ENCODE measurements at places on chromosomes 12 and 14.

GRCh38 chr14:72186523-72186922 is 254.3 kb downstream of the RGS6 start:
- no peak for DNase-seq

DNA sequence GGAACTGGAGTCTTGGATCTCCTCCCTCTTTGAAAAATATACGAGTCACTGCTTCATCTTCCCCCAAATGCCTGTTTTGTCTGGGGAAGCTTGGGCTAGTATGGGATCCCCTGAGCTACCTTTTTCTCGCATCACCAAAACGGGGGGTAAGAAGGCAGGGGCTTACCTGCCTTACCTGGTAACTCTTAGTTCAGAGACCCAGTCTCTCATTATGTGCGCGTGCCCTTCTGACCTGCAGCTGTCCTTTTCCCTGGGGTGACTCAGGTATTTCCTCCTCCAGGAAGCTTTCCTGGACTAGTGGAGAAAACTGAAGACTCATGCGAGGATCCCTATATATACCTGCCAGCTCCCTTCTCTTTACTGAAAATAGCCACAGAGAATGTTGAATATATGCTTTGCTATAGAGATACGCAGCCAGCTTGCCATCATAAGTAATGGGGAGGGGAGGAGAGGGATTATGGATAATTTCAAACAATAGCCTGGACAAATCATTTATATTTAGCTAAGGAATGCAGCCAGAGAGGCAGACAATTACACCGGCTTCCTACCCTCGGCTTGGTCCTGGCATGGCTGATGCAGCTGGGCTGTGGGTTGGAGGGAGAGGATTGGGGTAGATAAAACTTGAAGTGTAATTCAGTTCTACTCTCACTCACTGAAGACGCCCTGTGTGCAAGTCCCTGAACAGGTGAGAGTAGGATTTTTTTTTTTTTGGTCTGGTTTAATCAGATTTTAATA is 1.1 kb downstream of the TSPAN9 start:
- DNase-seq = no peak

- no peak for DNase-seq
Observed at GRCh38 chr12:96294831-96295230, 100.7 kb downstream of the ELK3 start.

GRCh38 chr12:31880340-31880739 is 78.9 kb upstream of the RESF1 start:
- DNase-seq = no peak

- no peak for DNase-seq
Observed at GRCh38 chr14:100079726-100080005, 14.4 kb downstream of the EVL start.

GRCh38 chr14:87094913-87095312 is 898.1 kb downstream of the GALC start:
- DNase-seq = no peak

DNA sequence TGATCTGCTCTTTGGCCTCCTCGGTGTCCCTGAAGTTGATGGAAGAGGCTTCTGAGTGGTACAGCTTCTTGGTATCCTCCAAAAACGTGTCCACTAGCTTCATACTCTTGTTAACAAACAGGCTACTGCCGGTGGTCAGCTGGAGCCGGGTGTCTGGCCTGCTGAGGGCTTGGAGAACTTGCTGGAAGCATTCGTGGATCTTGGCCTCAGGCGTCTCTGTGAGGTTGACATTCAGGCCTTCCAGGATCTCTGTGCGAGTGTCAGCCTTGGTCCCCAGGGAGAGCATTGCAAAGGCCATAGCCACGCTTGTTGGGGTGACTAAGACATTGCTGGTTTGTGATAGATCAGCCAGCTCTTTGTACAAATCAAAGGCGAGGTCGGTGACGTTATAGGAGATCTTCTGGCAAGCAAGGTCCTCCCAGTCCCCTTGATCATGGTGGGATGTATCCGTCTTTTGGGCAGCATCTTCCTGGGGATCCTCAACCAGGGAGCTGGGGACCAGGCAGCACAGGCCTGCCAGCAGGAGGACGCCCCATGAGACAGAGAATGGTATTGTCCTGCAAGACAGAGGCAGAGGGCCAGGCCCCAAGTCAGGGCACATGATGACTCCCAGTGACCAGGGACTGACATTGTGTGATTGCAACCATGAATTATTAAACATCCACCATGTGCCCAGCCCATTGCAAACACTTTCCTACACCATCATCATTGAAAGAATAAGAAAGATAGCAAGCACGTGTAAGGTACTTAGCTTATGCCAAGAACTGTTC is 22.1 kb downstream of the SERPINA1 start:
- DNase-seq = no peak

Measured in cortex of kidney (tissue), 1 donor.